Activated T-helper 1 cell treated with anti-CD3 and anti-CD28 coated beads, Interleukin-12 subunit alpha, Interleukin-12 subunit beta, Interleukin-2, Interleukin-4 antibody, amounts not matched to agents 30 ng/mL and 10 ng/mL and 1 ng/mL, durations not matched to agents 14 hours and 24 hours and 36 hours (primary cell): ENCODE measurements at places on chromosomes 11 and 22.
A peak's percentile ranks its signal among the peaks of the same experiment; 100 is the strongest.

- DNase-seq: no peak
Measured at GRCh38 chr11:44269369-44270351, 40.3 kb downstream of the ALX4 start.

GRCh38 chr11:111918390-111919256, at the start of gene C11orf52:
Gene C11orf52 (plus strand): TSS chr11:111918913. CDS start chr11:111918973, 60 bp downstream.
- DNase-seq: no peak

- no peak for DNase-seq
Measured at GRCh38 chr11:31822175-31822926, 11.2 kb upstream of the PAX6 start.

DNA sequence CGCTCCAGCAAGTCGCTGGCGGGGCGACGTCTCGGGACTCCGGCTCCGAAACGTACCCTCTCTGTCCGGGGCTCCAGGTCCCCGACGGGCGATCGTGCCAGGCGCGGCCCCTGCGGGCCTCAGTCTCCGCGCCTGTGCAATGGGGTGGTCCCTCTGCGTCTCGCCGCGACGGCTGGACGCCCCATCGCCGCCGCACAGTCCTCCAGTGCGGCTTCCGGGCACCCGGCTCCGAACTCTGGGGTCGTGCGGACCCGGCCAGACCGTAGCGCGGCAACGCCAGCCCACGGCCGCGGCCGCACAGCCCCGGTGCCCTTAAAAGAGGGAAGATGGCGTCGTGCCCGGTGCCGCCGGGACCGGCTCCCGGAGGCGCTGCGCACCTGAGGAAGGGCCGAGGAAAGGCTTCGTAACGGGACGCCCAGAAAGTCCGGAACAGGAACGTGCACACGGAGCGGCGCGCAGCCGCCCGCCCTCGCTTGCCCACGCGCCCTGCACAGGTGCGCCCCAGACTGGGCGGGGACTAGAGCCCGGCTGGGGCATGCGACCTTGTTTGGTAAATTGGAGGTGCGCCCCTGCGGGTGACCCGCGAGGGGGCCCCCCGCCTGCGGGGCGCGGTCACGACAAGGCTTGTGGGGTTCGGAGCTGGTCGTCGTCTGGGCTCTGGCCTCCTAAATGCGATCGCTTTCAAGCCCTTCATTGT, 525 bp downstream of the BIK start:
- DNase-seq: peak; percentile 17

- no peak for DNase-seq
Measured at GRCh38 chr22:46696229-46696518, 41.9 kb downstream of the CERK start.

DNA sequence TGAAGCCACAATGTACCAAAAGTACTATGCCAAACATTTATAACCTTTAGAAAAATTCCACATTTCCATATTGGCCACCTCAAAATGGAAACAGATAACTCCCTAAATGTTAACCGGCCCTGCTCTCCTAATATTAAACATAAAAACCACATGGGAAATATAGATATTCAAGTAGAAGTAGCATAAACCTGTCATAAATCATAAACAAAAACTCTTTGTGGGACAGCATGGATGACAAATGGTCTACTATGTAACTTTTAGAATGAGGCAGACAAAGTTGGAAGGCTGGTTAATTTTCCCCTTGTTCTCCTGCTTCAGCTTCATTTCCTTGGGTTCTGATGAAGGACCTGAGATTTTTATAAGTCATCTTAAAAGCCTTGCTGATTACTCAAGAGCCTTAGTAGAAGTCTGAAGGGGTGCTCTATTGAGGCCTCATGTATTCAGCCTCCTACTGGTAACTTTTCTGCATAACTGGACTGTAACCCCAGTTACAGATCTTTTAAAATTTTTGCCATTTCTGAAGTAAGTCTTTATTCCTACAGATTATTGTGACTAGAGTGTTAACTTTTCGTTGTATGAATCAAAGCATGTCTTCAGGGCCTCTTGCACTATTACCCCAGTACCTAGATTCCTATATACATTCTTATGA, 116.4 kb downstream of the STIM1 start:
- no peak for DNase-seq

- no peak for DNase-seq
Measured at GRCh38 chr11:19577976-19578619, 134.5 kb upstream of the NAV2 start.

DNA sequence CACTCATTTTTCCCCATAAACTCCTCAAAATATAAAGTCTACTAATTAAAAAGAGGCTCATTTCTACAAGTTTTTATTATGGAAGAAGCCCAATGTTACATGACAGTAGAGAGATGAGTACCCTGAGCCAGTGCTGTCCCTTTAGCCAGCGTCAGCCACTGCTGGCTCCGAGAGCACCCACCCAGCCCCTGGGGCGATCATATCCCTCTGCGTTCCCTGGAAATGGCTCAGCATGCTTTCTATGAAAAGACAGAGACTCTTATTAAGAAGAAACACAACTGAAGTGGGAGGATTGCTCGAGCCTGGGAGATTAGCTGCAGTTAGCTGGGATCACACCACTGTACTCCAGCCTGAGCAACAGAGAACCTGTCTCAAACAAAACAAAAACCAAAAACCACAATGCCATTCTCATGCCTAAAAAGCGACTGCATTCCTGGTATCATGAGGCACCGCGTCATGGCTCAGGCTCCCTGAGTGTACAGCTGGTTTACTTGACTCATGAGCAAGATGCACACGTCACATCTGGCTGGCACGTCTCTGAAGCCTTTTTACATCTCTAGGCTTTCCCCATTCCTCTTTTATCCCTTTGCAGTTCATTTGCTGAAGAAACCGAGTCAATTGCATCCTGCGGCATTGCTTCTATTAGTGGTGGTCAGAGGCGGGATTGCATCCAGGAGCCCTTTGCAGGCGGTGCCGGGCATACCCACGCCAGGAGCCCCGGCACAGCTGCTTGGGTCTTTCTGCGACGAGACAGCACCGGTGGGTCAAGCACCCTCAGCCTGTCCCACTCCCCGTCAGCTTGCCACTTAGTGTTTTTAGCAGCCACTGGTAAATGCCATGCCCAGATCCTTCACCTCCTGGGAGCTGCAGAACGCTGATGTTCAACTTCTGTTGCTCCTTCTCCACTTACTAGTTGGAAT, 119.9 kb downstream of the CTTN start:
- no peak for DNase-seq

DNA sequence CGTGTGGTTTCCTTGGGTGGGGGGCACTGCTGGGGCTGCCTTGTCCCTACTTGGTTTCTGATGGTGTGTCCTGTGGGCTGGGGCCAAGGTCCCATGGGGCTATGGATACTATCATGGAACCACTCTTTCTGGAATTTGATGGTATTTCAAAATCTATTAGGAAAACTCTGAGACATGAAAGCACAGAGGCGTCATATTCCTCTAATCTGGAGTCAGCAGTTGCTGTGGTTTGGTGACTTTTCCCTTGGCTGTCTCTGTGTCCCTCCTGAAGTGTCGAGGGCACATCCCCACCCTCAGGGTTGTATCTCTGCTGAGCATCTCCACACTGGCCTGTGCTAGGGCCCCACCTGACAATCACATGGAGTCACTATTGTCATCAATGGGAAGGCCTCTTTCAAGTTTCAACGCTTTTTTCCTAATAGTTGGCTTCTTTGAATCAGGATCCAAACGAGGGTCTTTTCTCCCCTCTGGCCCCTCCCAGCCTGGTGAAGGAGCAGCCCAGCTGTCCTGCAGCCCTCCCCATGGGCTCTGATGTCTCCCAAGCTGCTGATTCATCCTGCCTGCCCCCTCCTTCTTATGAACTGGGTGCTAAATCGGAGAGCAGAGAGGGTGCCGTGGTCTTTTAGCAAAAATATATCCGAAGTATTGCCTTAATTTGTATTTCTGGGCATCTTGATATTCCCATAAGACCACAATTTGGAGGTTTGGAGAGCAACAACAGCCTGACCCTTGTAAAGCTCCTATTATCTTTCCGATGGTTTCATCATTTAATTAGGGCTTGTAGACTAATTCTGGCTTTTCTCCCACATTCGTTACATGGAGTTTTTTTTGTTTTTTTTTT, 38.5 kb downstream of the MED15 start:
- no peak for DNase-seq

GRCh38 chr11:69495441-69496201, 14.2 kb downstream of the LINC01488 start:
- DNase-seq: no peak

- no peak for DNase-seq
Measured at GRCh38 chr11:12159351-12160099, 49.1 kb downstream of the MICAL2 start.
